Omental fat pad (tissue), 4 donors: ENCODE measurements at places on chromosomes 11 and 22.

DNA sequence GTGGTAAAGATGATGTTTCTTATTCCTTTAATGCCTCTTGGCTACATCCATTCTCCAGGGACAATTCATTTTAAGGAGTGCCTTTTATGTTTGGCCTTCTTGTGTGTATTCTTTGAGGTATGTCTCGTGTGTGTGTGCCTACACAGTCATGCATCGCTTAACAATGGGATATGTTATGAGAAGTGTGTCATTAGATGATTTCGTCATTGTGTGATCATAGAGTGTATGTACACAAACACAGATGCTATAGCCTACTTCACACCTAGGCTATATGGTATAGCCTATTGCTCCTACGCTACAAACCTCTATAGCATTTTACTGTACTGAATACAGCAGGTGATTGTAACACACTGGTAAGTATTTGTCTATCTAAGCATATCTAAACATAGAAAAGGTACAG lies 23.0 kb downstream of the ZNF202 start:
- DNase-seq, result no peak

DNA sequence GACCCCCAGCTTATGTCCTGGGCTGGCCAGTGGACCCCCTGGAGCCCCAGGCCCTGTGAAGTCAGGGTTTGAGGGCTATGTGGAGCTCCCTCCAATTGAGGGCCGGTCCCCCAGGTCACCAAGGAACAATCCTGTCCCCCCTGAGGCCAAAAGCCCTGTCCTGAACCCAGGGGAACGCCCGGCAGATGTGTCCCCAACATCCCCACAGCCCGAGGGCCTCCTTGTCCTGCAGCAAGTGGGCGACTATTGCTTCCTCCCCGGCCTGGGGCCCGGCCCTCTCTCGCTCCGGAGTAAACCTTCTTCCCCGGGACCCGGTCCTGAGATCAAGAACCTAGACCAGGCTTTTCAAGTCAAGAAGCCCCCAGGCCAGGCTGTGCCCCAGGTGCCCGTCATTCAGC lies 24.6 kb downstream of the CSF2RB start:
- DNase-seq, result no peak

- no peak for DNase-seq
Measured at GRCh38 chr11:36930256-36930655, 332.2 kb upstream of the RAG2 start.

GRCh38 chr11:77602381-77603088 lies 12.8 kb downstream of the AQP11 start:
- DNase-seq, result no peak

- DNase-seq, result no peak
Measured at GRCh38 chr11:123707606-123708205, 33.8 kb downstream of the ZNF202 start.

GRCh38 chr11:90468923-90469322 lies 246.1 kb upstream of the CHORDC1 start:
- DNase-seq, result no peak

- DNase-seq, result no peak
Measured at GRCh38 chr22:42686756-42687491, 33.7 kb downstream of the A4GALT start.

DNA sequence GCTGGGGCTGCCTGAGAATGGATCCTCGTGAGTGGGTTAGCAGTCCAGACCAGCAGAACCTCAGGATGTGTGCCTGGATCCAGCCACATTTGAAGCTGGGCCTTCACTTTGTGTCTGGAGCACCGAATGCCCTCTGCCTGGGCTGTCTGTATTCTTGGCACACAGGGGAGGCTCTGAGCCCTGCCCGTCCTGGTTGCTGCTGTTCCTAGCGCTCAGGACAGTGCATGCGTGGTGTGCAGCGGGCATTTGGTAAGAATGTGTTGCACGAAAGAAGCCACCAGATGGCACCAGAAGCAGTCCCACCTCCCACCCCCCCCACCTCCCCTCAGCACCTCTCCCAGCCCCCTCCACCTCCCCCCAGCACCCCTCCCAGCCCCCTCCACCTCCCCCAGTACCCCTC lies 4.1 kb upstream of the MAPK11 start:
- DNase-seq, result no peak

DNA sequence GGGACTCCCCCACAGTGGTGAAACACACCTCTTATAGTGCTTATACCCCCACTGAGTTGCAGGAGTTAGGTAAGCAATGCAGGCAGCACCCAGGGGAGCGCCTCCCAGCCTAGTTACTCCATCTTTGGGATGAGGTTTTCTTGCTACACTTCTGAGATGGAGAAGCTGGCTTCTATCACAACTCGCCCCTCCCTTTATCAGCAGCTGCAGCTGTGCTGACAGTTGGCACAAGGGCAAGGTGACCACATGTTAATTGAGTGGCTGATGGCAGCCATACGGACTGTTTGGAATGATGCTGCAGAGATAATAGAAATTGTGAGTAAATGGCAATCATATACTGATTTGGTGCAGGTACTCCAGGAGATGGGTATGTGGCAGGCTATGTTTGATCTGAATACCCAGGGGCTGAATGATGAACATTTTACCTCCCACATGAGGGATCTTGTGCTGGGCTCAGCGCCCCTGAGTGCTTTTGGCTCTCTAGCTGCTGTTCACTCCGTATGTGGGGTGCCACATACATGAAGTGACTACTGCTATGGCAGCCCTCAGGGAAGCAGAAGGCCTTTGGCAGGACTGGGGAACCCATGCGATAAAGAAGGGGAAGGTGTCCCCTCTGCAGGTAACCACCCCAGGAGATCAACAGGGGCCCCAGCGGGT lies 29.2 kb upstream of the KCNA4 start:
- no peak for DNase-seq

- no peak for DNase-seq
Measured at GRCh38 chr11:6576471-6577373, 26.7 kb downstream of the RRP8 start.

GRCh38 chr11:96456111-96456510 lies 66.3 kb downstream of the JRKL start:
- no peak for DNase-seq

DNA sequence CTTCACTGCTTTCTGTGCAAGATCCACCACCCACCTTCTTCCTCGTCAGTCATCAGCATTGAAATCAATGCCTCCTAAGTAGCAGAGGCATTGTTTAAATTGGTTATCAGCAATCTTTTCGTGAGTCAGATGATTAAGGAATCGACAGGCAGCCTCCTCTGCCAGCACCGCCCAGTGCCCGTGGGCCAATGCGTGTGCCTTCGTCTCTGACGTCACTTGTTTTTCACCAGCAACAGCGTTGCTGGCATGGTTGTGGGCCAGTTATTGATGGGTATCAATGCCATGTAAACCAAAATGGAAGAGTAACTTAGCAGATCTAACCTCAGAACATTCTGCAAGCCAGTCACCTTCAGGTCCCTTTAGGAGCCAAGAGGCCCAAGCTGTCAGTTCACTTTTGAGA lies 69.6 kb downstream of the BARX2 start:
- no peak for DNase-seq

GRCh38 chr22:50238755-50239154 lies 6.1 kb downstream of the TUBGCP6 start:
- no peak for DNase-seq

GRCh38 chr22:43289531-43289963 lies 53.6 kb downstream of the SCUBE1 start:
- no peak for DNase-seq

DNA sequence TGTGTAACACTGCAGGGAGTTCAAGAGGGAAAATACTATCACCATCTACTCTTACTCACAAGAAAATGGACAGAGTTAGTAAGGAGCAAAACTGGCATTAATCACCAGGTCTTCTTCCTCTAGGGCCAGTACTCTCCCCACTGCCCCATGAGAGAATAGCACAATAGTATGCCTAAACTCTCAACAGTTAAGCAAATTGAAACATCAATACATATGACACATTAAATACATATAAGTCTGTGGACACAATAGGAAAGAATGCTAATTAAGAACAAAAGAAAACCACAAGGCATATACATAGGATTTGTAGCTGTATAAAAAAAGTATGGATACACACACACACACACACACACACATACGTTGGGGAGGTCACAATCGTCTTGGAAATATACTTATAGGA lies 197.9 kb upstream of the BDNF start:
- DNase-seq, result no peak

- DNase-seq, result no peak
Measured at GRCh38 chr11:44329472-44330230, 19.7 kb upstream of the ALX4 start.

- no peak for DNase-seq
Measured at GRCh38 chr22:43168471-43169309, 17.3 kb downstream of the TSPO start.
